ENCODE measurements at places on chromosomes 16 and 17.

DNA sequence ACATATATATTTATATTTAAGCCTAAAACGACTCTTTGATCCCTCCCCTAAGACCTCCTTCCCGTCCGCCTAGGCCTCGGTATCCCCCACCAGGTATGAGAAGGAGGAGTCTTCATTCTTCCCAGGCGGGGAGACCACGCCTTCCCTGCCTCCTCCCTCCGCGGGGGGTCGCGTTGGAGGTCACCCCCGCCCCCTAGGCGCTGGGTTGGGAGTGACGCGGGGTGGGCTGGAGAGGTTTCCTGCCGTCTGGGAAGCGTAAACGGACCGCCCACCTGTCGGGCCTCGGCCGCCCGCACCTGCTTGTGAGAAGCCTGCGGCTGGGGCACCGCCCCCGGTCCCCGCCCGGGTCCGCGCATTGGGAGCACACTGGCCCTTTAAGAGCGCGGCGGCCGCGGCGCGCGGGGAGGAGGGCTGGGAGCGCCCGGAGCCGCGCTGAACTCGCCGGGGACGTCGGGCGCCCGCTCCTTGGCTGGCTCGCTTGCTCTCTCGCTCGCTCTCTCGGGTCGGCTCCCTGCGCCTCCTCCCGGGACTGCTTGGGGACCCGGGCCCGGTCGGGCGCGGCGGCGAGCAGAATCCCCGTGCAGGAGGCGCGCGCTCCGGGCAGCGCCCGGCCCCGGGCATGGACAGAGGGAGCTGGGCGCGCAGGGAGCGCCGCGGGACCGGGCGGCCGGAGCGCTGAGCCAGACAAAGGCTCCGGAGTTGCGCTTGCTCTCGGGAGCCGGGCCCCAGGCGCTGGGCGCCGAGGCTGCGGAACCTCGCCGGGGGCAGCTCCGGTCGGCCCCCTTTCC, at the start of gene MMP15:
Gene MMP15, plus strand, starts transcription at position 404 of the 788 bp plus-strand sequence. CDS start 597 bp downstream, outside the sequence.
- peak; percentile 81 for DNase-seq

DNA sequence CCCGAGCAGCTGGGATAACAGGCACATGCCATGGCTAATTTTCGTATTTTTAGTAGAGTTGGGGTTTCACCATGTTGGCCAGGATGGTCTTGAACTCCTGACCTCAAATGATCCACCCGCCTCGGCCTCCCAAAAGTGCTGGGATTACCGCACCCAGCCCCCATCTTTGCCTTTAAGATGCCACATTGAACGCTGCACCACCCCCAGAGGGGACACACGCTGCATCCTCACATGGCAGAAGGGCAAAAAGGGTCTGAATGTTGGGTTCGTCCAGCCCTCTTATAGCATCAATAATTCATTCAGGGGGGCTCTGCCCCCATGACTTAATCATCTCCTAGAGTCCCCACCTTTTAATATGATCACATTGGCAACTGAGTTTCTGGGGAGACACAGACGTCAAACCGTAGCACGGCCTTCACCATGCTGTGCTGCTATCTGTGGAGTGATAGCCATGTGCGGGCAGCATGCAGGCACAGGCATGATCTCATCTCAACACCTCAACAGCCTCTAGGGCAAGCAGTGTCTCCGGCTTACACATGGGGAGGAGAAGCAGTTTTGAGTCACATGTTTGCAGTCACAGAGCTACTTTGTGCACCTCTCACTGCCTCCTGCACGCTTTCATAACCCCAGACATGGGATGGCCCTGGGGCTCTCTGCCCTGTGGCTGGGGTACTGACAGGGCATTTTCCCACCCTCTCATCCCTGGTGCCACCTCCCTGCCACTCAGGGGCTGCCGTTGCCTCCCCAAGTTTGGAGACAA, 30.0 kb downstream of the IL21R start:
- DNase-seq: peak; percentile 52

- DNase-seq: no peak
These were observed 7.7 kb upstream of the SNN start for GRCh38 chr16:11660565-11660964.

DNA sequence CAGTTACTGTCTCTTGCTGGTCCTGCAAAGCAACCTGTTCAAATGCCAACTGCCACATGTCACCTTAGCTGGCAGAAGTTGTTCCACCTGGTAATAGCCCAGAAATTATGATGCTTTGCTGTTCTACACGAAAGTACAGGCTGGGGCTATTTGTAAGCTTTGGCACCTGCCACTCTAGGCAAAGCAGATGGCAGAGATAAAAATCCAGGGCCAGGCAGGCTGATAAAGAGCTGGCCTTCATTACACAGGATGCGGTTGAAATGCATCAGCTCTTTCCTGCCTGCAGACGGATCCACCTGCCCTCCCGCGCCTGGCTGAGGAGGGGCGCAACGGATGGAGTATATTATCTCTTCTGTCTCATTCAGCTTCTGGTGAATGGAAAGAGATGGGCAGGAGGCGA, 29.3 kb upstream of the KDM8 start:
- DNase-seq: no peak
